ENCODE measurements at places on chromosomes 1 and 21. TPM values are rescaled to one million over a fixed set of nuclear protein-coding genes. Genes with fewer than 3 reads are reported as not detected.

OR2L5 gene
- total RNA-seq: not detected

OR2M3 gene
- not detected for total RNA-seq

NIPAL3 gene
- total RNA-seq: 20.4 TPM

CFHR5 gene
- not detected for total RNA-seq

EDARADD gene
- 2.5 TPM for total RNA-seq

NBPF10 gene
- total RNA-seq: 0.69 TPM

DBT gene
- 3.6 TPM for total RNA-seq

FAM177B gene
- not detected for total RNA-seq

TMEM50A gene
- total RNA-seq: 99.5 TPM

DNAJC28 gene
- 1.1 TPM for total RNA-seq

HEYL gene
- not detected for total RNA-seq

VASH2 gene
- total RNA-seq: 0.69 TPM

OR14K1 gene
- total RNA-seq: not detected

SYT14 gene
- 14.7 TPM for total RNA-seq

DEPDC1 gene
- total RNA-seq: 27.6 TPM

IBA57 gene
- total RNA-seq: 8.0 TPM

RAP1GAP gene
- 0.95 TPM for total RNA-seq

TRIM45 gene
- total RNA-seq: 16.0 TPM

S100A7 gene
- total RNA-seq: not detected

S100A5 gene
- total RNA-seq: not detected

GPR25 gene
- not detected for total RNA-seq

FLAD1 gene
- 53.5 TPM for total RNA-seq

HUNK gene
- total RNA-seq: 0.05 TPM

SLC37A1 gene
- total RNA-seq: 7.2 TPM

RGS18 gene
- total RNA-seq: not detected

PLEKHN1 gene
- 0.11 TPM for total RNA-seq

RRAGC gene
- 19.3 TPM for total RNA-seq

FOXO6 gene
- total RNA-seq: 0.18 TPM

SGIP1 gene
- 0.16 TPM for total RNA-seq

MX1 gene
- 3.6 TPM for total RNA-seq

NPPB gene
- total RNA-seq: not detected

CHIA gene
- total RNA-seq: not detected

MARK1 gene
- total RNA-seq: 2.6 TPM

S100A4 gene
- not detected for total RNA-seq

OR2T2 gene
- not detected for total RNA-seq

ATP6V1G3 gene
- not detected for total RNA-seq

EVA1B gene
- total RNA-seq: 5.2 TPM

SLFNL1 gene
- total RNA-seq: 0.05 TPM
